ENCODE measurements at places on chromosomes 6 and 20.

DNA sequence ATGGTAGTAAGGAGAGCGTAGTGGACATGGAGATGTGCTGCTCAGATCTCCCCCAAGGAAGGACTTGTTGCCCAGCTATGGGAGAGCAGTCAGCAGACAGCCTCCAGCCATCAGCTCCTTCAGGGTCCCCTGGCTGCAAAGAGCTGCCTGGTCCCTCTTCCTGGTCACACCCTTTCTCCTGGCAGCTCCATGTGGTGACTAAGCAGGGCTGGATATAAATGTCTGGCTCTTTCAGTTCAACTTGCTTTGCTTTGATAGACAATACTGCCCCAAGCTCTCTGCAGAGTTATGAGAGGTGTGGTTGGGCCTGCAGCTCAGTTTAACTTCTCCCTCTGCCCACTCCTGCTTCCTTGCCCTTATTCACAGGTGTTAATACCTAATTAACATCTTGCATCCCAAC is 64.1 kb upstream of the DDR1 start:
- DNase-seq: no peak

GRCh38 chr6:20922743-20923142 is 388.5 kb downstream of the CDKAL1 start:
- DNase-seq: no peak

GRCh38 chr6:158825038-158825950 is 6.1 kb upstream of the EZR start:
- DNase-seq: no peak

DNA sequence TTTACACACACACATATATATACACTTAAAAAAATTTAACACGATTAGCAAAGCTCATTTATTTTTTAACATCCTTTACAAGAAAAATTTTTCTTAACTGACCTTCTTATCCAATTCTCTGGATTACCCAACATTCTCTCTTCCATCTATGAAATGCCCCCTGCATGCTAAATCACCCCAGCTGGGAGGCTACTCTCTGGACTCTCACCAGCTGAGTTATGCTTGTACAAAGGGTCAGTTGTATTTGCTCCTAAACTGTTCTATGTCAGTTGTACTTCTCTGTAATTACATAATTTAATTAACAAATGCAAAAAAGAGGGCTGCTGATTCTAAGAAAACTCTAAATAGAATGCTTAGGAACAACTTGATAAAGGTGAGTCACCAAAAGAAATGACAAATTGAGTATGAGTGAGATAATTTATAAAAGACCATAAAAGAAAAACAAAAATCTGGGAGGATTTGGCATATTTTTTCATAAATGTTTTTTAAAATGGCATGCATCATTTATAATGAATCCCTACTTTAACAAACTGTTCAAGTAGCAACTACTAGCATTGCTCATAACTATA is 120.5 kb downstream of the KIF13A start:
- DNase-seq: no peak

GRCh38 chr6:138432063-138432356 is 28.0 kb downstream of the HEBP2 start:
- DNase-seq: no peak

GRCh38 chr20:57656821-57657534 is 36.8 kb upstream of the ZBP1 start:
- DNase-seq: no peak

GRCh38 chr20:9668381-9668780 is 154.0 kb downstream of the LAMP5 start:
- no peak for DNase-seq

DNA sequence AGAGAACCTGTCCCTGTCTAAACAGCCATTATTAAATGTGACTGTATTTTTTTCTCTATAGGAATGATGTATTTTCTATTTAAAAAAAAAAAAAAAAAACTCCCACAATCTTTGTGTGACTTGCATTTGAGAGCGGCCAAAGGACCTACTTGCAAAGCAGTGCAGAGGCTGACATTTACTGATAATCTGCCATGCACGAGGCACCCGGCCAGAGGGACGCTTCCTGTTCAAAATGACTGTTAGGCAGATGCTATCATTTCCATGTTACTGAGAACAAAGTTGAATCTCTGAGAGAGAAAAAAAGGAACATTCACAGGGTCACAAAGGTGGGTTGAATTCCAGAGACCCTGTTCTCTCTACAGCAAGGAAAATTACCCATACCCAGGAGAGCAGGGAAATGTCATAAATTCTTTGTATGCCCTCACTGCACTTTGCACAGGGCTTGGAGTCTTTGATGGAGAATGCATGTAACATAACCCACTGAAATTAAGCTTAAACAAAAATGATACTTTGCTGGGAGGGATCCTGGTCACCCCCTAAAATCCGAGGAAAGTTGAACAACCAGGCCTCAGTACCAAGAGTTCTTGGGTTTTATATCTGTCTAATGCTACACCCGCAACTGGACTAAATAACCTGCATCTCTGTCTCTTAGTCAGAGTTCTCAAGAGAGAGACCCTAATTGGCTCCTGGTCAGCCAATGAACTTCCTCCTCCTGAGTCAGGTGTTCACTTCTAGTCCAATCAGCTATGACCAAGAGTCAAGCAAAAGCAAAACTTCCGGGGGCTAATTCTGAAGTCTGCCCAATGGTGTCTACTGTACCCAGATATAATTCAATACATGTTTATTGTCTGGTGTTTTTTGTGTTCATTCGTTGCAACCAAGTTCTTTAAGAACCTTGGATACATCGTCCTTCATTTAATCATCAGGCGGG is 61.2 kb downstream of the GCLC start:
- DNase-seq: no peak

DNA sequence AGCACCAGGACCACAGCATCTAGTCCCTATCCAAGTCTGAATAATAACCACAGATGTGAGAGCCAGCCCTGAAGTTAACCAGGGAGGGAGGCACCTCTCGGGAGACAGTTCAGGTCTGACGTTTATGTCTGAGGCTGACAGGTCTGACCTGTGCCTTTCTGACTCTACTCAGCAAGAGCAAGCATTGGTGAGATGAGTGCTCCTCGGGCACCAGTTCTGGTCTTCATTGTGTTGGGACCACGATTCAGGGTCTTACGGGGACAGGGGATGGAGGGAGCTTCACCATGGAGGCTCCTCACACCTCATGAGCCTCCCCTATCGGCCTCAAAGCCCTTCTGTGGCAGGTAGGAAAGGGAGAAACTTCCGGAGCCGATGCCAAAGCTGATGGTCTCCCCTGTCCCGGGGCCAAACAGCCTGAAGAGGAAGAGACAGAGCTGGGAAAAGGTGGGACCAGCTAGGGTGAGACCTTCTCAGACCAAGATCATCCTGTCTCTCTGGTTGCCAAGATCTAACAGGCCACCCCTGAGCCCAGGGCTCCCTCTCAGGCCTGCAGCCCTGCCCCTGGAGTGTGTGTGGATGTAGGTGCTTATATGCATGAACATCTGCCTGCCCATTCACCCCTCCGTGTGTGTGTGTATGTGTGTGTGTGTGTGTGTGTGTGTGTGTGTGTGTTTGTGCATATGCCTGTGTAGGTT is 170.5 kb downstream of the VEGFA start:
- DNase-seq: no peak

GRCh38 chr6:119129148-119129967 is 50.9 kb upstream of the FAM184A start:
- DNase-seq: no peak

Data from GOT3 (cell line).